ENCODE measurements at places on chromosomes 7 and 10.

DNA sequence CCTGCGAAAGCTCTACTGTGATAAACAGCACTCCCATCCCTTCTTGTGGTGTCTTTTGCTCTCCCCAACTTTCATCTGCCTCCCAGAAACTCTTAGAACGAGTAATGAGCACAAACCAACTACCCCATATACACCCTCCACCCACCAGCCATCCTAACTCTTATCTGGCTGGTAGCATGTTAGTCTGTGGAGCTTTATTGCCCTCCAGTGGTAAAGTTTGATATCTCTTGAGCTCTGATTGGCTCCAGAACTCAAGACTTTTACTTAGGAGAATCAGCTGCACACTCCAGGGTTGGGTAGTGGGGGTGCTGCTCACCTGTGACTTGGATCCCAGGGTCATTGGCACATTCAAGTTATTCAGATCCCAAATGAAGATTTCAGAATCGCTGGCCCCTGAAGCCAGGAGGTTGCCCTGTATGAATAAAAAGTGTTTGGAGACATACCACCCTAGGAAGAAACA, 10.9 kb downstream of the SEC31B start:
- DNase-seq: no peak

GRCh38 chr7:94632338-94633013, 23.5 kb downstream of the SGCE start:
- DNase-seq: peak; percentile 22

DNA sequence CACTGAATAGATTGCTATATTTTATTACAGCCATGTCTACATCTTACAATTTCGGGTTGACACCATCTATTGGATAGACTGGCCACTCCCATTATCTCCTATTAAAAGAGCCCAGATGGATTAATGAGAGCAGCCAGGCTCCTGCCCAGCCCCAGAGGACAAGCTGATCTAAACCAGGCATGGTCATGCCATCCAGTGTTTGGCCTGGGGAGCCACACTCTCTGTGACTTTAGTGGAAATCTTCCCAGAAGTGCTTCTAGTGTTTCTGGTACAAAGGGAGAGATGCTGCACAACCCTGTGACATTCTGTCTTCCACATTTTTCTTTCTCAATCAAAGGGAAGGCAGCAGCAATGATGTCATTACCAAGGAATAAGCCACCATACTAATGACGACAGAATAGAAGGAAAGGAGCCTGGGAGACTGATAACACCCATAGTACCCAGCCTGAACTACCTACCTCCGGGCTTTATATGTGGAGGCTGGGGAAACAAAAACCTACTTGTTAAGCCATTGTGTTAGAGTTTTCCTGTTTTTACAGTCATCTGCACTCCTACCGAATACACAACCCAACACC, 5.0 kb downstream of the NEBL start:
- DNase-seq: no peak

DNA sequence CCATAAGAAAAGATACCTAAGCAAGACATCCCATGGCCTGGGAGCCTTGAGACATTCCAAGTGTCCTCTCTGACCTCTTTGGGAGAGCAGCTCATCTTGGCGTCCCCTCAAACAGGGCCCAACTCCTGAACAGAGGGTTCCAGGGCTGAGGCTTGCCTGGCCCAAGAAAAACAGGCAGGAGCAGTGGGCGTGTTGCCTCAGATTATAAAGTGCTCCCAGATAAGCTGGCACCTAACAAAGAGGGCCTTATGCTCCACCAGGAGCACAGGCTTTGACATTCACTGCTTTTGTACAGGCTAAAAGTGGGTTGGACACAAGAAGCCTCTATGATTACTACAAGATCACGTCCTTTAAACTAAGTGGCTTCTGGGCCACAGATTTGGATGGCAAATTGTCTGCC, 193.1 kb downstream of the FGFR2 start:
- DNase-seq: no peak

GRCh38 chr10:34707656-34708055, 107.4 kb downstream of the PARD3 start:
- DNase-seq: no peak

GRCh38 chr10:93456480-93456879, 25.7 kb downstream of the MYOF start:
- no peak for DNase-seq

GRCh38 chr10:30737931-30738391, 108.4 kb upstream of the LYZL2 start:
- no peak for DNase-seq

DNA sequence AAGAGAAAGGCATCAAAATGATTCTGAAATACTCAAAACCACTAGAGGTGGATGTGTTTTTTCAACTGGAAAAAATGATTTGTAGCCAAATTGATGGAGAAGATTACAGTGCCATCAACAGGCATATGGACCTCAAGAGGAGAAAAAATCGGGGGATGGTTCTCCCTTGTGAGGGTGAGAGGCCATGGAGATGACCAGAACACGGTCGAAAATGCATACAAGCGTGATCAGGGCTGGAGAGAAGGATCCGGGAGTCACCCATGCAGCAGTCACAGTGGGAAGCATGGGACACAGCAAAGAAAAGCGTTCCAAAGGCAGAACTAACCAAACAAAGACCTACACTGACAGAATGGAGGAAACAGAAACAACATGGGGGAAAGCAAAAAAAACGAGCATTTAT, 80.3 kb downstream of the SLC37A3 start:
- no peak for DNase-seq

- no peak for DNase-seq
These were observed 4.0 kb upstream of the SH3PXD2A start for GRCh38 chr10:103859161-103860086.

DNA sequence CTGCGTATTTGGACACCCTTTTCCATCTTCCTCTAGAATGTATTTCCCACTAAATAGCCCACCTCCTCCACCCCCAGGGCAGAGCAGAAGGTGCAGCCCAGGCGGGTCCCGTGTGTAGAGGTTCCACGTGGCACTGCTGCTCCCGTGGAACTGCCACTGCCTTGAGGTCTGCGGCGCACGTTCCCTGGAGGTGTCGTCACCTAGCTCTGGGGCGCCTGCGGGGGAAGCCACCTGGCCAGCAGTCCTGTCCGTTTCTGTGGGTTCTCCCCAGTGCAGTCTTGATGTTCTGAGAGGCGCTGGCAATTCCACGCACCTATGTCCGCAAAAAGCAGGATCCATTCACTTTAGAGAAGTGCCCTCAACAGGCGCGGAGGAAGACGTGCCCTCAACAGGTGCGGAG, 21.9 kb downstream of the BNIP3 start:
- no peak for DNase-seq

DNA sequence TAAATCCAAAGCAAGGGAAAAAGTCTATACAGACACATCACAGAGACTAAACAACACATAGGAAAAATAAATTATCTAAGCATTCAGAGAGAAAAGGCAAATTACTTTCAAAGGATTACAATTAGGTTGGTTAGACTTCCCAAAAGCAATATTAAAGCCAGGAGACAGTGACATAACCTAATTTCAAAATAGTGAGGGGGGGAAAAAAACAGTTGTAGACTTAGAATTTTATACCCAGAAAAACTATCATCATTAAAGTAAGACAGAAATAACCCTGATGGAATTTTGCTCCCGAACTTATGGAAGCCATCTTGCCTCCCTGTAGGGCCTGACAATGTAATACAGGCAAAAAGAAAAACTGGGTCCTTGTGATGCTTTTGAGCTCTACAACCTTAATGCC, 18.4 kb downstream of the CRPPA start:
- DNase-seq: no peak

GRCh38 chr7:98641646-98642500, 24.8 kb downstream of the NPTX2 start:
- no peak for DNase-seq

DNA sequence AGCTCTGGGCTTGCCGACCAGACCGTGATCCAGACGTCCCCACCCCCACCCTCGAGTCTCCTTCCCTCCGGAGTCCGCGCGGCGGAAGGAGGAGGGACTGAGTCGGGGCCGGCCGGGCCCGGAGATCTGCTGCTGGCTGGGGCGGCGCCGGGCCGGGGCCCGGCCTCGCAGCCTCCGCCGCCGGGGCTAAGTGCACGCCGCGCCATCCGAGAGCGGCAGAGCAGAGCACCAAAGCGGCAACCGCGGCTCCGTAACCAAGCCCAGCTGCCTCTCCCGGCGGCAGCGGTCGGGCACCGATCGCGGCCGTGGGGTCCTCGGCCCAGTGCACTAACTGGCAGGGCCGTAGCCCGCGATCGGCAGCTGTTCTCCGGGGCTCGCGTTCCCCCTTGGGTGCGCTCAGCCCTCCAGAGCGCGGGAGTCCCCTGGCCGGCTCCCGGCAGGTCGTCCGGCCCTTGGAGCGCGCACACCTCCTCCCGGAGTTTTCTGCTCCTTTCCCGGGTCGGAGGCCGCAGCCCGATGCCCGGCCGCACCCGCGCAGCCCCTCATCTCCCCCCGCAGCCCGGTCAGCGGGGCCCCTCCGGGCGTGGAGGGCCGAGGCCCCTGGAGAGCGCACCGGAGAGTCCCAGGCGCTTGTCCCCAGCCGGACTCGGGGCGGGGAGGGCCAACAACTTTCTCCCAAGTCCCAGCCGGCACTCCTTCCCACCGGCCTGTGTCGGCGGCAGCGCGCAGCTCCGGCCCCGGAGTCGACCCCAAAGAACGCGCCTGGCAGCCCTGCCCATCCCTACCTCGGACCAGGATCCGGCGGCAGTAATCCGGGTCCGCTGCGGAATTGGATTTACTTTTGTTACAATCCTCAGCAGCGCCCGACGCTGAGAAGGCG, 799 bp downstream of the VAX1 start:
- no peak for DNase-seq

- no peak for DNase-seq
These were observed 15.0 kb downstream of the KAT6B start for GRCh38 chr10:74841265-74841973.

DNA sequence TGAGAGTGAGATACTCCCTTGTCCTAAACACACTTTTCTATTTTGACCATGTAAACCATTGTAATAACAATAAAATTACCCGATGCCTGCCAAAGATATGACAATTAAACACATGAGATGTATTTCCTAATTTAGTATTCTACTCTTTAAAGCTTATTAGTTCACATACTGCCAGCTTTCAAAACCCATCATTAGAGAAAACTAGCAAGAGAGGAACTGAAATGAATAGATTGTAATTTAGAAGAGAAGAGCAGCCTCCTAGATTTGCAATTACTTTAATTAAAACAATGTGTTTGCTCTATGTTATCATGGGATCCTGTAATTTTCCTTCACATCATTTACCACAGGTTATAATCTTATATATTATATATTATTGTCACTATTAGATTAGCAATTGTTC, 428.2 kb downstream of the THSD7A start:
- DNase-seq: peak; percentile 57

GRCh38 chr7:121328508-121329190, at the start of gene WNT16:
TSS of gene WNT16 (plus strand) at chr7:121329000. CDS start at chr7:121329293, 293 bp downstream.
- no peak for DNase-seq

DNA sequence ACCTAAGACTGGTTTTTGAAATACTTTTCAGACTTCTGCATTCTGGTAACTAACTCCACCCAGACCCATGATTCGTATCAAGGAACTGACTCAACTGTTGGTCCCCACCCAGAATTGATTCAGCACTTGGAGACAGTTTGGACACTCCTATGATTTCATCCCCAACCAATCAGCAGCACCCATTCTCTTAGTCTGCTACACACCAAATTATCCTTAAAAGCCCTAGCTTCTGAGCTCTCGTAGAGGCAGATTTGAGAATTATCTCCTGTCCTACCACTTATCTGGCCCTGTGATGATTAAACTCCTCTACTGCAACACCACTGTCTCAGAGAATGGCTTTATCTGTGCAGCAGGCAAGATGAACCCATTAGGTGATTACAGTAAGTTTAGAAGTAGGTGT, 7.7 kb upstream of the GSTO1 start:
- DNase-seq: no peak

GRCh38 chr7:92631850-92632487, 41.8 kb upstream of the FAM133B start:
- DNase-seq: no peak

GRCh38 chr7:50368366-50368765, 63.9 kb downstream of the IKZF1 start:
- no peak for DNase-seq

- DNase-seq: no peak
These were observed 14.1 kb upstream of the NDUFA5 start for GRCh38 chr7:123571684-123572083.

GRCh38 chr7:152395112-152395511, 40.7 kb downstream of the KMT2C start:
- DNase-seq: no peak

DNA sequence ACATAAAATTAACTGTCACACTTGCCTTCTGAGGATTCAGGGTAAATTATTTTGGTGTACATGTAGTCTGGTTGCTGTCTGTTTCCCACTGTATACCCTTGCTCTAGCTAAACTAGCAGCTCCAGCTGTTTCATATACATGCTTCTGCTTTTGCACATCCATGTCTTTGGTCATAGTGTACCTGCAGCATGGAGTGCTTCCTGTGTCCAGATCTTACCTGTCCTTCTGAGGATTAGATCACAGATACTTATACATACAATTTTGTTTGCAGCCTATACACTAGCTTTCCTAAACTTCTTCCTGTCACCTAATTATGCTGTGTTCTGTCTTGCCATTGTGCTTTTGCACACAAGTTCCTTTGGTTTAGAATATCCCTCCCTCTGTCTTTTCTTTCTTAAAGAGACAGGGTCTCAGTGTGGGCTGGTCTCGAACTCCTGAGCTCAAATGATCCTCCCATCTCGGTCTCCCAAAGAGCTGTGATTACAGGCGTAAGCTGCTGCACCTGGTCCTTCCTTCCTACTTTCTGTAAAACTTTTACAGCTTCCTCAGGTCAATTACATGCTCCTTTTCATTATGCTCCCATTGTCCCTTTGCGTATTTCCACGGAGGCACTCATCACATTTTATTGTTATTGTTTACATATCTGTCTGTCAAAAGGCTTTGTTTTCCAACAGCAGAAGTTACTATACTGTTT, 33.8 kb downstream of the TPST1 start:
- DNase-seq: no peak

DNA sequence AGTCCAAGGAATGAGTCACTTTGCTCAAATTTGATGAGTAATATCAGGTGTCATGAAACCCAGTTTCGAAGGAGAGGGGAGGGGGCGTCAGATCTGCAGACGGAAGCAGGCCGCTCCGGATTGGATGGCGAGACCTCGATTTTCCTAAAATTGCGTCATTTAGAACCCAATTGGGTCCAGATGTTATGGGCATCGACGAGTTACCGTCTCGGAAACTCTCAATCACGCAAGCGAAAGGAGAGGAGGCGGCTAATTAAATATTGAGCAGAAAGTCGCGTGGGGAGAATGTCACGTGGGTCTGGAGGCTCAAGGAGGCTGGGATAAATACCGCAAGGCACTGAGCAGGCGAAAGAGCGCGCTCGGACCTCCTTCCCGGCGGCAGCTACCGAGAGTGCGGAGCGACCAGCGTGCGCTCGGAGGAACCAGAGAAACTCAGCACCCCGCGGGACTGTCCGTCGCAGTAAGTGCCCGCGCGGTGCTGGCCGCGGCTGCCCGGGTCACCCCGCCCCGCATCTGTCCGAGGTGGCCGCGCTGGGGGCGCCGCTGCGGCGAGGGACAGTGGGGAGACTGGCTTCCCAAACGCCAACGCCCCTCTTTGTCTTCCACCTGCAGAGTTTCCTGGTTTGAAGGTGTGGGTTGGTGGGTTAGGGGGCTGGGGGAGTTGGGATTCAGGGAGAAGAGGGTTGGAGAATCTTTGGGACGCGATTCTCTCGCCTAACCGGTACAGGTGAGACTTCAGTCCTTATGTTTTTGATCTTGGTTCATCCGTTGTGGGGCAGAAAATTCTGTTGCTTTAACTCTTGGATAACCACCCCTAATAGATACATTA, at the start of gene TAC1:
Gene TAC1 (plus strand): TSS at position 351 of the 829 bp plus-strand sequence. CDS start 527 bp downstream, outside the sequence.
- DNase-seq: no peak

- no peak for DNase-seq
These were observed 177.1 kb downstream of the CDK14 start for GRCh38 chr7:90773269-90773668.

All from NCI-H1436 treated with DMSO at 0.1 percent for 48 hours (cell line).